ENCODE measurements at places on chromosomes 5 and 9. TPM values are rescaled to one million over a fixed set of nuclear protein-coding genes. Genes with fewer than 3 reads are reported as not detected.

Gene EIF4E1B
- not detected for total RNA-seq

Gene NDST1
- 98.7 TPM for total RNA-seq

Gene PLPP6
- 6.7 TPM for total RNA-seq

Gene DMRT2
- not detected for total RNA-seq

Gene PRDM12
- total RNA-seq = not detected

Gene PCDHB9
- 0.56 TPM for total RNA-seq

Gene QRFP
- not detected for total RNA-seq

Gene CDH6
- total RNA-seq = 1.5 TPM

Gene SH3PXD2B
- 102 TPM for total RNA-seq

Gene PTBP3
- total RNA-seq = 21.5 TPM
